ENCODE measurements at places on chromosomes 2 and 18.

DNA sequence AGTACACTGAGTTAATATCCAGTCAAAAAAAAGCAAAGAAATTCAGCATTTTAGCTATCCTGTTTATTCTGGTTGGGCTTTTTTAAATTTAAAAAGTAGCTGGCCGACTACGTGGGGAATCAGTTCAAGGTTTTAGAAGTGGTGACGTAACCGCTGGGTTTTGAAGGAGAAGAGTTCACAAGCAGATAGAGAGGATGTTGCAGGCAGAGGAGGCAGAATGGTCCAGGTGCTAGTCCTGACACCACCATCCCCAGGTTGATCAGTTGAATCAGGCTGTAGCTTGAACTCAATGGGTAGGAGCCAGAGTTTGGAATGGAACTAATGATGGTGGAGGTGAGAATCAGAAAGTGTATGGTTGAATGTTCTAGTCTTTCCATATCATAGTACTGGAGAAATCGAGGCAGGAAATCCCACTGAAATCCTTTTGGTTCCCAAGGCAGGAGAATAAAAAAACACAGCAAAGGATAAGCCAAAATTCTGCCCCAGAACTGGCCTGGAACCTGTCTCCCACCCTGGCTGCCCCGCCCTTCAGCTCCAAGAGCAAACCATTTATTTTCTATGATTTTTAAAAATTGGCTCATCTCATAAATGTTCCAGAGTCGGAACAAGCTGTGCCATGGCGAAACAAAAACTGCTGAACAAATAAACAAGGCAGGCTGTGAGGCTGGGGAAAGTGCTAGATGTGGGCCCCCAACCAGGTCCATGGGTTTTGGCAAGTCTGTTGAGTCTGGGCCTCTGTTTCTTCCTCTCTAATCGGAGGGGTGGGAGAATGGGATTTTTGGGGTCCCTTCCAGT lies 44.0 kb downstream of the SLC4A1AP start:
- DNase-seq: no peak

- no peak for DNase-seq
These were observed at the start of gene CD226 for GRCh38 chr18:69947361-69948133. CD226 (minus strand) TSS chr18:69947873; CDS start chr18:69947406, 467 bp downstream.

GRCh38 chr2:180747728-180748127 lies 232.7 kb upstream of the UBE2E3 start:
- no peak for DNase-seq

GRCh38 chr18:53101536-53102105 lies 761.6 kb downstream of the DCC start:
- no peak for DNase-seq

DNA sequence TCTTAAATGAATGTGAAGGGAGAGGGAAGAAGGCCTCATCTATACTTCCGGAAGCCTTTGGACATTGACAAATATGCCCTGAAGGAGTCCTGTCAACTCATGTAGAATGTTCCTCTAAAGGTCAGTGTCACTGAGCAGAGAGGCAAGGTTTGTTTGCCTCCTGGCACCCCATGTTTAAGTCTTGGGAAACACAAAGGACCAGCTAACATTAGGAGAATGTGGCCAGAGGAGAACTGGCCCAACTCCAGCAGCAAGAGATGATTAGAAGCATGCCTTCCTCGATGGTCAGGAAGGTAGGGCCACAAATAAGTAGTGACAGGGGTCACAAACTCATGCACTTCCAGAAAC lies 5.7 kb downstream of the DYSF start:
- DNase-seq: no peak

- DNase-seq: no peak
These were observed 73.8 kb downstream of the AQP4 start for GRCh38 chr18:26791676-26792075.

- DNase-seq: no peak
These were observed 202.4 kb upstream of the SIX2 start for GRCh38 chr2:45211636-45212035.

DNA sequence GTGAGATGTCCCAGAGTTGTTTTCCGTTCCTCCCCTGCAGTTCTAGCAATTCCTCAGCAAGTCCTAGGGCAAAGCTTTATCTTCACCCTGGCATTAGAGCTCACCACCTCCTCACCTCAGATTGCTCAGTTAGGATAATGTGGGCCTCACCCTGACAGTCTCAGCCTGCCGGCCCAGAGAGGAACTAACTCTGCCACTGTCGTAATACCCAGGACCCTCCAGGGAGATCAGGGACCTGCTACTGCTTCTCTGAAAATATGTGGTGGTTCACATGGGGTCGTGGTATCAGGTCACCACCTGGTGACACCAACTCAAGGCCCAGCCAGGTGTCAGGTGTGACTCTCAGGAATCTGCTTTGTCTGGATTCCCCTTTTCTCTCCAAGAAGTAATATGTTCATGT lies 120.7 kb downstream of the FEZ2 start:
- DNase-seq: no peak

GRCh38 chr2:71687412-71687811 lies 234.1 kb downstream of the DYSF start:
- no peak for DNase-seq

DNA sequence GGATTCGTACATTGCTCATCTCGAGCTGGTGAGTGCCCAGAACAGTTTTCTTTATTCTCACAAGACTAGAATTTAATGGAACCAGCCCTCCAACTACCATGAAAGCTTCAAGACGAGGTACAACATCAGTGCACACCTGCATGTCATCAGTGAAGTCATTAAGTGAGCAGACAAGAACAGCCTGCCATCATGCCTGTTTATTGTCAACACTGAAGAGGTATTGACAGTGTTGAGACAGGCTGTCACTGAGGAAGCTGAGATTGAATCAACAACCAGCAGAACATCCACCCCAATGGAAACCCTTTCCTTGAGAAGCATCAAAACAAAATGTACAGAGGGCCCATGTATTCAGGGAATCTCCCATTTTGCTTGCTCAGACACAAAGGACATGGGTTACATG lies 148.0 kb upstream of the TCF4 start:
- DNase-seq: no peak

GRCh38 chr2:112156152-112156986 lies 18.2 kb downstream of the FBLN7 start:
- no peak for DNase-seq

DNA sequence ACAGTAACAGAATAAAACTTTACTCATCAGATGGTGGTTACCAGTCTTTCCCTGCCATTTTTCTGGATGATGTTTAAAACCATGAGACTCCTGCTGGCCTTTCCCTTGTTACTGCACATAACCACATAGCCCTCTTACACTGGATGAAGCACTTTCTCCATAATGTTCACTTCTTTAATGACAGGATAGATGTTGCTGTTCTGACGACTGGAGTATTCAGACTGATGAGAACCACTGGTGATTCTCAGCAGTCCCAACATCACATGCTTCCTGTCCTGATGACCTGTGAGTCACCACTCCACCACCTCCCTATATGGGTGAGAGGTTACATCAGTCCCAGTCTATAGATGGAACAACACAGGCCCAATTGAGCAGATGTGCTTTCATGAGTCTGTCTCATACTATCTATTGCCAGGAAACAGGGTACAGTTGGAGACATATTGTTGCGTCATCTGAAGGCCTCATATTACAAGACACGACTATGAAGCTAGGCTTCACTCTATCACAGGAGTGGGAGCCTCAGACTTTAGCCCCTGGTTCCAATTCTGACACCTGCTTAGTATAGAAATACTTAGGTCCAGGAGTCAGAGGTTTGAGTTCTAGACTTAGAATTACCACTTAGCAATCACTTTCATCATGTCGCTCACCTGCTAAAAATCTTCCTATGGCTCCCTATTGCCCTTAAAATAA lies 145.7 kb upstream of the KLF7 start:
- DNase-seq: no peak

GRCh38 chr2:218954541-218955300 lies 4.7 kb upstream of the CDK5R2 start:
- DNase-seq: no peak

- peak; percentile 81 for DNase-seq
These were observed 24.2 kb upstream of the CASP8 start for GRCh38 chr2:201235860-201236811.

GRCh38 chr2:187177253-187177652 lies 270.8 kb downstream of the CALCRL start:
- DNase-seq: no peak

- DNase-seq: no peak
These were observed 73.2 kb downstream of the MBP start for GRCh38 chr18:77059294-77059916.

- no peak for DNase-seq
These were observed 118.0 kb upstream of the TMEM200C start for GRCh38 chr18:6013171-6013810.

- no peak for DNase-seq
These were observed 432.6 kb downstream of the SATB2 start for GRCh38 chr2:199025146-199025545.
